Motor neuron (in vitro differentiated cells): ENCODE measurements at places on chromosomes 4 and X.
A peak's percentile ranks its signal among the peaks of the same experiment; 100 is the strongest.

DNA sequence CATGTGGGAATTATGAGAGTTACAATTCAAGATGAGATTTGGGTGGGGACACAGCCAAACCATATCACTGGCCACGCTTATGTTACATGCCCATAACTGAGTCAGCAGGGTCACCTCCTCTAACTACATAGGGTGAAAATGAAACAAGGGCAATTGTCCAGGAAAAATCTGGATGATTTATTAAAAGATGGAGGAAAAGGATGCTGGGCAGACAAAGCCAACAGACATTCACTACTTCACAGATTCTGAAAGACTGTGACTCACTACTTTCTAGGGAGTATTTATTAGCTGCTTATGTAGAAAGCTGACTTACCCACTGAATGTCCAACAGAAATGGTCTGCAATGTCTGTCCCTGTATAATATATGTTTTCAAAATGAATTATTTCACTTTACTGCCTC, 72.4 kb downstream of the APBB2 start:
- peak; percentile 63 for ATAC-seq

GRCh38 chr4:173217075-173217474, 48.5 kb downstream of the GALNT7 start:
- no peak for ATAC-seq

DNA sequence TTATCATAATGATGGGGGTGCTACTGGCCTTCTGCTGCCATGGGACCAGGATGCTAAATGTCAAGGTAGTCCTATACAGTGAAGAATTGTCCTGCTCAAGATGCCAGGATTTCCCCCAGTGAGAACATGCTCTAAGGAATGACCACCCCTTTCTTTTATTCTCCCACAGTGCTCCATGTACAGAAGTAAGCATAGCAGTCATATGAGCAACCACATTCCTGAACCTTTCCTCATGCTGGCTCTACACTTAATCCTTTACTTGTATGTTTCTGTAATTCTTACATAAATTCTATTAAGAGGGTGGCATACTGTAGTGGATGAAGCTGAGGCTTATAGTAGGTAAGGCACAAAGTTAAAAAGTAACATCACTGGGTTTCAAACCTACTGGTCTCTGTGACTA, 20.2 kb downstream of the CYP2U1 start:
- no peak for ATAC-seq

- ATAC-seq, result no peak
These were observed 226.1 kb downstream of the ENOX2 start for GRCh38 chrX:130676861-130677260.
